ENCODE measurements at places on chromosomes 1 and 21.
A peak's percentile ranks its signal among the peaks of the same experiment; 100 is the strongest.

DNA sequence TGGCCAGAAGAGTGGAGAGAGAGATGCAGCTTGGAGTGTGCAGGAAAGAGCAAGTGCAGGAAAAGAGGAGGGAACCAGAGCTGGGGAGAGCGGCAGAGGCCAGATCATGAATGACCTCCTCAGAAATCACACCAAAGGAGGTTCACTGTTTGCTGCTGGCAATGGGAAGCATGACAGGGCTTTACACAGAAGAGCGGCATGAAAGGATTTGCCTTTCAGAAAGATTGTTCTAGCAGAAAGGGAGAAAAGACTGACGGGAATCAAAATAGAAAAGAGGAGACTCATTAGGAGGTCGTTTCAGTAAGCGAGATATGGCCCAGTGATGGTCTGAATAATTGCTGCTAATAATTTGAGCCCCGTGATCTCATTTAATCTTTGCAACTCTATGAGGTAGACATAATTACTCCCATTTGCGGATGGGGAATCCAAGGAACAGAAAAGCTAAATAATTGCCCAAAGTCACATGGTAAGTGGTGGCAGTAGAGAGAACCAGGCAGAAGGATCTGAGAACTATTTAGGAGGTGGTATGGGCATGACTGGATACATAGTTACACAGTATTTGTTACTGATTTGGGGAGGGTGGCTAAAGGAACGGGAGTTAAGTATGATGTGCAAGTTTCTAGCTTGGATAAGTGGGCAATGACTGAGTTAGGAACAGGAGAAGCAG lies 12.5 kb upstream of the HNRNPR start:
- DNase-seq = no peak

GRCh38 chr1:214234635-214235025 lies 46.3 kb upstream of the SMYD2 start:
- peak; percentile 54 for DNase-seq

DNA sequence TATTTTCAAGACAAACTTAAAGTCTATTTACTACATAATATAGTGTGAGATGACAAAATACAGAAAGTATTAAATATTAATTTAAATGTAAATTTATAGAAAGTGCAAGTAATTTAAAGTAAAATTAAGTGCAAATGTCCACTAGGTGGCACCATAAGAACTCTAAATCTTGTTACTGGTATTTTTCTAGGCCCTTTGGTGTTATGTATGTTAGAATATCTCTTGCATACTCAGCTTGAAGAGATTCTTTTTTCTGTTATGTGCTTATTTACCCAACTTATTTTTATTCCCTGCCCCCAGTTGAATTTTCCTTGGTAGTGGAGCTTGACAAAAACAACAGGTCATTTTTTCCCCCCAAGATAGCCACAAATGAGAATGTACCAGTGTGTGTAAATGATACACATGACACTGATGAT lies 71.5 kb downstream of the RPS6KC1 start:
- peak; percentile 63 for DNase-seq

- DNase-seq = no peak
Observed at GRCh38 chr1:27001570-27002360, 8.3 kb downstream of the TRNP1 start.

DNA sequence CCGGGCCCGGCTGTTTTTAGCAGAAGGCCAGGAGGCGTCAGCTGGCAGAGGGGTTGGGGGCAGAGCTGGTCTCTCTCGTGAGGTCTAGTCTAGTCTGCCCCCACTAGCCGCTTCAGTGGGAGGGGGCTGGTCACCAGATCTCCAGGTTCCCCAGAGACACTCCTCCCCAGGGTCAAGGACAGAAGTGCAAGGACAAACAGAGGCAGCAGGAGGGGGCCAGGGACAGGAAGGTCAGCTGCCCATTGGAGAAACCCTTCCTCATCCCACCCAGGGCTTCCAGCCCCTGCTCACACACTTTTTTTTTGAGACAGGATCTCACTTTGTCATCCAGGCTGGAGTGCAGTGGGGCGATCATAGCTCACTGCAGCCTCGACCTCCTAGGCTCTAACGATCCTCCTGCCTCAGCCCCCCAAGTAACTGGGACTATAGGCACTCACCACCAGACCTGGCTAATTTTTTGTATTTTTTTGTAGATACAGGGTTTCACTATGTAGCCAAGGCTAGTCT lies 10.0 kb downstream of the FAM229A start:
- no peak for DNase-seq

DNA sequence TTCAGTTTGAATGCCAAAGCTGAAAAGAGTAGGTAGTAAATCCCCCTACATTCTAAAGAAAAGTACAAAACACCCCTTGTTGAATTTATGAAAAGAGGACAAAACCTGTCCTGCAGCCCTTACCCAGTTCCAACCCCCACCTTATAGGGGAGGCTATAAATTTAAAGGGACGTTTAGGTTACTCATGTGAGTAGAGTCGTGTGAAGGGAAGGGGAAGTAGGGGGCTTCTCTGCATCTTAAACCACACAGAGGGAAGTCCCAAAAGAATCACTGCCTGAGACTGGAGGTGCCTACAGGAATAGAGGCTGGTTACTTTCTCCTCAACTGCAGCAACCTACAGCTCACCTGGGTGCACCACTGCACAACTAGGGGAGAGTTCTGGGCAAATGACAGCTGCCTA lies 36.7 kb upstream of the KIRREL1 start:
- DNase-seq = no peak

- DNase-seq = no peak
Observed at GRCh38 chr1:16421201-16421600, 16.0 kb downstream of the SPATA21 start.

- no peak for DNase-seq
Observed at GRCh38 chr21:44910229-44911067, 10.3 kb downstream of the ITGB2 start.

DNA sequence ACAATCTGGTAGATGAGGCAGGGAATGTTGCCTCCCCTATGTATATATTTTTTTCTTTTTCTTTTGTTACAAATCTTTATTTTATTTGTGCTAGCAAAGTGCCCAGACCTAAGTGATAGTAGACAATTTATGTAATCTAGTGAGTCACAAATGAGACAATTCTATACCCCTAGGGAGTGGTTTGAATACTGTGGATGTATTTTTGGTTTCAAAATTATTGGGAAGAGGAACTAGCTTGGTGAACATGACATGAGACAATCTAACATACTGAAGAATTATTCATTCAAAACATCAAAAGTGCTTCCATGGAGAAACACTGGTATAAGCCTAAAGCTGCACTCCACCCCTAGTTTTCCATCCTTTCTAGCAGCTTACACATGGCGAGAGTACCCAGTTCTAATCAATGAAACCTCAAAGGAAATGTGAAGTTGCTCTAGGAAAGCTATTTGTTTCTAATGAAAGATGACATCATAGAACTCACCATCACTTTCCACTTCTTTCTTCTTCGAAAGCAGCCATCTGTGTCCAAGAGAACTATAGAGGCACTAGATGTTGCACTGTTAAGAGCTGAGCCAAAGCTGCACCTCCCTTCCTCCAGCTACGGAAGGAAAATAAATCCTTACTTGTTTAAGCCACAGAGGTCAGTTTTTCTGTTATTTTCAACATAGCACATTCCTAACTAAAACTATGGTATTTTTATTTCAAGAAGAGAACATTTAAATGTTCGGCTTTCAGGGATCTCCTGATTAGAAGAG lies 764.6 kb downstream of the LTN1 start:
- DNase-seq = no peak

- no peak for DNase-seq
Observed at GRCh38 chr1:204275695-204276370, 62.0 kb upstream of the GOLT1A start.

DNA sequence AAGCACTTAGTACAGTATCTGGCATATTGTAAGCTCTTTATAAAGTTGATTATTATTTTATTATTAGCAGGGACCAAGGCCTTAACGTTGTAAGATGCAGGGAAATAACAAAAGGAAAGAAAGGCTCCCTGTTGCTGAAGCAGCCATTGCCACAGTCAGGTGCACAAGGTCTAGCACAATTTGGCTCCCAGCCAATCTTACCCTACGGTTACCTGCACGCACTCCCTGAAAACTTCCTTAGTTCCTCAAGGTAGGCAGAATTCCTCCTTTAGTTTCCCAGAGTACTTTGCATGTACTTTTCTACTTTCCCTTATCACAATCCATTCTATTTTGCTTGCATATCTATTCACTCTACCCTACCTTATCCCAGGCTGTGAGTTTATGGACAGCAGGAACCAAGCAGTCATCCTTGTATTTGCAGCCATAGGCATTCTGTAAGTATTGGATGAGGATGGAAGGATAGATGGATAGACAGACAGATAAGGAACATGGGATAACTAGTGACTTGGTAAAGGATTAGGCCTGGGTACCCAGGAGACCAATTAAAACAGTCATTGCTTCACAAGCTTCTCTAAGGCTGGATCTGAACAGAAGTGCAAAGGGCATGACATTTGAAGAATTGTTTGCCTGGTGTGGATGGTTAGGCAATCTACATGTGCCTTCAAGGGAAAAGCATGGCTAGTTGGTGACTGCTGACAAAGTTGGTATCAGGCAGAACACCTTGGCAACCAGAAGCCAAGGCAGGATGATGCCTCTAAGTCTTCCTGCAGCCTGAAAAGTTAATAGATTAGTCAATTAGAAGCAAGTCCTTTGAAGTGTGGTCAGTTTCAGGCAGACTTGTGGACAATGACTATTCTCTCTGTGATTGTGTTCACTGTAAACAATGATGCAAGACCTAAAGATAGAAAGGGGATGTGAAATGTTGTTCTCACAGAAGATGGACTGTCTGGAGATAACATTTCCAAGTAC lies 20.8 kb upstream of the JAK1 start:
- DNase-seq = no peak

DNA sequence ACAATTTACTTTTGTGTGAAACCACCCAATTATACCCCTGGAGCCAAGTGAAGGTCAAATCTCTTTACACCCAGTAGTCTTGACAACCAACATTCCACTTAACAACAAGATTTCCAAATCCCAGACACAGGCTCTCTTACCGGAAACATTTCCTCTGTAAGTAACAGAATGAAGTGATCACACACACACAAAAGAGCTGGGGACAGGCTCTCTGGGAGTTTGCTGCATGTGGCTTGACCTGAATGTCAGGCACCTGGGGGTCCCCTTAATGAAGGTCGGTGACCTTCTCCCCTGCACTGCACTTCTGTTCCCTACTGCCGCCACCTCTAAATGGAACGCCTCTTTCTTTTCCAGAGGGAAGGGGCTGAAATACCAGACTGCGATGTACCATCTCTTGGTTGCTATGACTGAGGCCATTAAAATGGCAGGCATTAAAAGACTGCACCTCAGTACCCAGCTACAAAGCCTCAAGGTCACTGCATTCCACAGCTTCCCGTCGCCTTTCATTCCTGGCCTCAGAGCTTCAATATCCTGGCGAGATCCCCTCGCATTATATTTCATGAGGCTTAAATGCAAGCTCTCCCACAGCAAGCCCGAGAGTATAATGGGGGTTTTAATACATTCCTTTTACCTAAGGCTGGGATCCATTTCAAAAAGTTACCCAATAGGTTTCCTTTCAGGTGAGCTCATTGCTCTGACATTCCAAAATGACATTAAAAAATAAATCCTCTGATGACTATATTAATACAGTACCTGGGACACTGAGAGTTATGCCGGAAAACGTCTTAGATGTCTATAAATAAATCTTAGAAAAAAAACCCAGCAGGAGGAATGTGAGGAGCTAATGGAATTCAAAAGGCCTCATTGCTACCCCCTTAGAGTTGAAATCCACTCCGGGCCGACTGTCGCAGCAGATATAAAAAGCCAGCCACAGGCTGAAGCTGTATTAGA lies 90.9 kb upstream of the DIRAS3 start:
- DNase-seq = no peak

DNA sequence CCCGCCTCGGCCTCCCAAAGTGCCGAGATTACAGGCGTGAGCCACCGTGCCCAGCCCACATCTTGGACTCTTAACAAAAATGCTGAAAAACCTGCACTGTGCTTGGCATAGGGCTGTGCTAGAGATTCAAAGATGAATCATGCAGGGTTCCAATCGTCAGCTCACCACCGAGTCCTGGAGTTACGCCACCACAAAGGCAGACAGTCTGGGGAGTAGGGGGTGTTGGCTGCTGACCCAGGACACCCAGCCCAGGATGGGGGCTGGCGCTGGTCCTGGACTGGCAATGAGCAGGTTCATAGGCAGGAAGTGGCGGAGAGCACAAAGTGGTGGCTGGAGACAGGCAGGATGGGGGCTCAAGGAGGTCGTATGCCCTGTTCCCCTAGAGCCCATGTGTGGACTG lies 16.0 kb downstream of the PSRC1 start:
- DNase-seq = no peak

DNA sequence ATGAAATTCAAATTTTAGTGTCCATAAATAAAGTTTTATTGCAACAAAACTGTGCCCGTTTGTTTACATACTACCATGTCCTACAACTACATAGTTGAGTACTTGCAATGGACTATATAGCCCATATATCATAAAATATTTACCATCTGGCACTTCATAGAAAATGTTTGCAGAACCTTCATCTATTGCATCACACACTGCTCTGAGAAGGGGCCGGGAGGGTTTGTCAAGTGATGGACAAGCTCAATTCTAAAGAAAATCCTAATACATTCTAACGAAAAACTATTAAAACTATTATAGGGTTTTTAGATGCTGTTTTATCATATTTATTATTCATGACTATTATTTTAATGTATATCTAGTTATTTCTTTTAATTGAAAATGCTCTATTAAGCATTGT lies 35.9 kb downstream of the RGSL1 start:
- no peak for DNase-seq

- DNase-seq = no peak
Observed at GRCh38 chr21:17866590-17866989, 47.4 kb upstream of the C21orf91 start.

DNA sequence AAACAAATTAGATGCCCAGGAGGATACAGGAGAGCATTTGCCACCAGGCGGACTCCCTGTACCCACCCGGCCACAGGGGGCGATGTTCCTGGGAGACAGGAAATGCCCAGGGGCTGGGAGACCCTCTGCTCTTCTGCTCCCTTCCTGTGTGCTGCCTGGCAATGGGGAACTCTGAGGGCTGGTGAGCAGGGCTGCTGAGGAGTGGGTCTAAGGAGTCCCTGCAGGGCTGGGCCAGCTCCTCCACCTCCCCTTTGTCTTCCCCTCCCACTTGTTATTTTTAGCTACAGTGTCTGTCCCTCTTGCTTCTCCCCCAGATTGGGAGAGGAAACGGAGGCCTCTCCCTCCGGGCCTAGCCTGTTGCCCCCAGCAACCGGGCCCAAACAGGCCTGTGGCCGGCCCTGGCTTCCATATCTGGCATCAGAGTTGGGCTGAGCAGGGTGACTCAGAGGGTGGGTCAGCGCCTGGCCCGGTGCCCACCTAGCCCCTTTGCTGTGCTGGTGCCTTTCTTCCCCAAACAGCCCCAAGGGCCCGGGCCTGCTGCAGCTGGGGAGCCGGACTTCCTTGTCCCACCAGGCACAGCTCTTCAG lies 11.6 kb downstream of the LMNA start:
- DNase-seq = no peak

GRCh38 chr1:209890641-209891330 lies 47.2 kb upstream of the SYT14 start:
- DNase-seq = no peak

All from NCI-H2171 treated with DMSO at 0.1 percent for 48 hours (cell line).